Naive thymus-derived CD4-positive, alpha-beta T cell (primary cell): ENCODE measurements at places on chromosomes 1 and 21. TPM values are rescaled to one million over a fixed set of nuclear protein-coding genes. Genes with fewer than 3 reads are reported as not detected.

GRCh38 chr1:220153147-220153546, 59.2 kb downstream of the IARS2 start:
- no peak for DNase-seq
- H3K36me3 ChIP-seq, result peaks cover 9% of the 10 kb centered on the region
- peaks cover 7% of the 10 kb centered on the region for H3K4me1 ChIP-seq
- no peak overlapping the region for H3K4me3 ChIP-seq

GRCh38 chr1:30680429-30680828, 43.0 kb downstream of the MATN1 start:
- H3K27me3 ChIP-seq, result peaks cover 9% of the 10 kb centered on the region
- no peak overlapping the region for H3K4me3 ChIP-seq
- H3K27ac ChIP-seq, result no peak overlapping the region
- DNase-seq, result no peak

The FNDC5 gene
- total RNA-seq, result not detected in 2 replicates

GRCh38 chr21:19995253-19995652, 1003.0 kb upstream of the NCAM2 start:
- DNase-seq, result no peak
- no peaks in the 10 kb centered on the region for H3K4me1 ChIP-seq
- no peak overlapping the region for H3K27ac ChIP-seq
- no peaks in the 10 kb centered on the region for H3K36me3 ChIP-seq
- H3K27me3 ChIP-seq, result no peaks in the 10 kb centered on the region

- no peaks in the 10 kb centered on the region for H3K27me3 ChIP-seq
- H3K4me3 ChIP-seq, result no peak overlapping the region
- no peaks in the 10 kb centered on the region for H3K36me3 ChIP-seq
- H3K27ac ChIP-seq, result no peak overlapping the region
Measured at GRCh38 chr1:157193702-157194391, 55.7 kb upstream of the ETV3 start.

DNA sequence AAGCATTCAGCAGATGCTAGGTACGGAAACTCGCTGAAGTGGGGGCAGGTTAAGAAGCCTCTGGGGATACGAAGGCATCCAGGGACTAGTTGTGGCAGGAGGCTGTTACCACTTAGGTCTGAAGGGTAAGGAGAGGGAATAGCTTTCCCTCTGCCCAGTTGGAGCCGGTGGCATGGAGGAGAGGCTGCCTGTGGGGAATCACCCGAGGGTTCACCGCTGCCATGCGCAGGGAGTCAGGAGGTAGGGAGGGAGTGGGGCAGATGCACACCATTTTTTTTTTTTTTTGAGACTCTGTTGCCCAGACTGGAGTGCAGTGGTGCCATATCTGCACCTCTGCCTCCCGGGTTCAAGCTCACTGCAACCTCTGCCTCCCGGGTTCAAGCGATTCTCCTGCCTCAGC, 6.1 kb downstream of the PCSK9 start:
- no peak overlapping the region for H3K27ac ChIP-seq
- no peak overlapping the region for H3K4me3 ChIP-seq
- H3K4me1 ChIP-seq, result no peaks in the 10 kb centered on the region
- no peaks in the 10 kb centered on the region for H3K36me3 ChIP-seq
- no peak for DNase-seq
- no peaks in the 10 kb centered on the region for H3K27me3 ChIP-seq

DNA sequence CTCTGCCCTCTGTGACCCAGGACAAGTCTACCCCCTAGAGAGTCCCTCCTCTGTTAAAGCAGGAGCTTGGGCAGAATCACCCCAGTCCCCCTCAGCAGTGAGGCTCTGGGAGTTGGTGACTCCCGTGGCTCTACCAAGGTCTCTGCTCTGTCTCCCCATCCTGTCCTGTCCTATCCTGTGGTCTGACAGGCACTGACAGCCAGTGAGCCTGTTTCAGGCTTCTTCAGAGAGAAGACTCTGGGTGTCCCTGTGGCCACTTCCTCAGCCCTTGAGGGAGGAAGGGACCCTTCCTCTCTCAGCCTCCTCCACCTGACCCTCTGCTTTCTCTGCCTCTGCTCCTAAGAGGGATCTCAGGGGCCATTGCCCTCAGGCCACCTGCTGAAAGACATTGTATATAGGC, 148.7 kb downstream of the FCRL5 start:
- no peaks in the 10 kb centered on the region for H3K4me1 ChIP-seq
- no peak for DNase-seq
- no peak overlapping the region for H3K27ac ChIP-seq
- no peak overlapping the region for H3K4me3 ChIP-seq
- H3K36me3 ChIP-seq, result no peaks in the 10 kb centered on the region
- H3K27me3 ChIP-seq, result no peaks in the 10 kb centered on the region

- no peak overlapping the region for H3K4me3 ChIP-seq
- no peaks in the 10 kb centered on the region for H3K4me1 ChIP-seq
- no peaks in the 10 kb centered on the region for H3K36me3 ChIP-seq
- no peaks in the 10 kb centered on the region for H3K27me3 ChIP-seq
Measured at GRCh38 chr1:241130881-241131280, 226.1 kb downstream of the RGS7 start.

The LCE1E gene
- total RNA-seq, result not detected

DNA sequence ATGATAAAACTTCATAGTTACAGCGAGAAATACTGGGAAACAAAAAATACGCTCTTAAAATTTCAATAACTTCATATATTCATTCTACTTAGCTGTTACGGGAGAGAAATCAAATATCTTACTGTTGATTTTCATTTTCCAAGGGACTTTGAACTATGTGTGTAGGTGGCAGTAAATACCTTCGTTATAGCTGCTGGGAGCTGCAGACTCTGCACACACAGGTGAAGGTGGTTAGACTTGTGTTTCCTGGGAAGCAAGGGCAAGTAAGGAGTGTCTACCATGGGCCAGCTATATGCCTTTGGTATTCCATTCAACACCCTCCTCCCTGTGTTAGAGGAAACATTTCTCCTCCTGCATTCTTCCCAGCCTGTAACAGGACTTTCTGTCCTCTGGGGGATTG, 51.4 kb upstream of the DIRAS3 start:
- no peak overlapping the region for H3K4me3 ChIP-seq
- no peaks in the 10 kb centered on the region for H3K4me1 ChIP-seq
- H3K27me3 ChIP-seq, result no peaks in the 10 kb centered on the region

DNA sequence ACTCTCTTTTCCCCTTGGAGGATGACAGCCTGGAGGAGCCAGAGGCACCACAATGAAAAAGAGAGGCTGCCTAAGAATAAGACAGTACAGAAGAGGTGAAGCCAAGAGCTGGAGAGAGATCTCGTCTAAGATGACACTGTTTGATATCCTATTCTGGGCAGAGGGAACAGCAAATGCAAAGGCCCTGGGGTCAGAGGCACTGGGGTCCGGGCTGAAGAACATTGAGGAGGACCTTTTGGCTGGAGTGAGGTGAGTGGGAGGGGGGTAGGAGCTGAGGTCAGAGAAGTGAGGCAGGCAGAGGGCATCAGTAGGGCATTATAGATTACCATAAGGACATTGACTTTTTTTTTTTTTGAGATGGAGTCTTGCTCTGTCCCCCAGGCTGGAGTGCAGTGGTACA, 19.3 kb upstream of the TMEM51 start:
- no peak for DNase-seq
- H3K4me1 ChIP-seq, result no peaks in the 10 kb centered on the region
- no peaks in the 10 kb centered on the region for H3K36me3 ChIP-seq
- no peak overlapping the region for H3K4me3 ChIP-seq
